MCF 10A (cell line): ENCODE measurements at places on chromosomes 12 and 14. TPM values are rescaled to one million over a fixed set of nuclear protein-coding genes. Genes with fewer than 3 reads are reported as not detected.

DNA sequence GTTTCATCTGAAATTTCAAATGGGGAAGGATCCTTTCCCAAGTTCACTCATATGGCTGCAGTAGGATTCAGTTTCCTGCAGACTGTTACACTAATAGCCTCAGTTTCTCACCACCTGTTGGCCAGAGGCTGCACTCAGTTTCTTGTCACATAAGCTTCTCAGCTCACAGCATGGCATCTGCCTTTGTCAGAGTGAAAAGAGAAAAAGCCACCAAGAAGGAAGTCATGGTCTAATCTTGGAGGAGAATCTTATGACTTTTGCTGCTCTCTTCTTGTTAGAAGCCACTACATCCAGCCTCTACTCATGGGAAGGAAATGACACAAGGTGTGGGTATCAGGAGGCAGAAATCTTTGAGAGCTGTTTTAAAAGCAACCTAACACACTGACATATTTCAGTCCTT is 39.4 kb upstream of the BTG1 start:
- H3K36me3 ChIP-seq: no peaks in the 10 kb centered on the region
- DNase-seq: no peak
- no peaks in the 10 kb centered on the region for H3K27me3 ChIP-seq
- no peak overlapping the region for H3K4me3 ChIP-seq

PRIM1 gene
- total RNA-seq: 3.5 and 7.8 TPM in 2 replicates

NPAS3 gene
- 0.35 and 0.79 TPM in 2 replicates for total RNA-seq

ADAMTS20 gene
- not detected in 2 replicates for total RNA-seq

- no peak overlapping the region for H3K27ac ChIP-seq
- no peaks in the 10 kb centered on the region for H3K27me3 ChIP-seq
- no peak overlapping the region for H3K4me3 ChIP-seq
These were observed 166.1 kb downstream of the PAWR start for GRCh38 chr12:79524507-79525148.

- peaks cover 11% of the 10 kb centered on the region for H3K4me1 ChIP-seq
- peaks cover 42% of the 10 kb centered on the region for H3K27me3 ChIP-seq
These were observed 16.0 kb upstream of the LUM start for GRCh38 chr12:91127306-91127705.

DNA sequence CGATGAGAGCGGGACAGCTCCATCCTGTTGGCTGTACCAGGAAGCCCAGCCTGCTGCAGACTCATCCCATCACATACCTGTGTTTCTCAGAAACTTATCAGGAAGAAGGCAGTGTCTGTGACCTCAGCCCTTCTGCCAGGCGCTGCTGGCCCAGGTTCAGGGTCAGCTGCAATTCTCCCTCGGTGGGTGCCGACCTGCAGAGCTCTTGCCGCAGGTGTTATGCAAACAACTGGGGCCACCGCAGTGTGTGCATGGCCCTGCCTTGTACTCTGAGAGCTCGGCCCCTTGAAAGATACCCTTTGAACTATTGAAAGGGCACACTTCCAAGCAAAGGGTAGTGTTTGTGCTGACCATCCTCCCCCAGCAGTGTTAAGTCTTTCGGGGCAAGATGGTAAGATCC is 322.2 kb upstream of the DIO3 start:
- H3K27me3 ChIP-seq: no peaks in the 10 kb centered on the region
- H3K4me3 ChIP-seq: no peak overlapping the region

GPRC5D gene
- total RNA-seq: not detected in 2 replicates

GRCh38 chr14:81465507-81466228 is 65.5 kb upstream of the STON2 start:
- H3K4me1 ChIP-seq: no peaks in the 10 kb centered on the region
- H3K4me3 ChIP-seq: no peak overlapping the region
- H3K36me3 ChIP-seq: peaks cover 8% of the 10 kb centered on the region
- DNase-seq: no peak
- no peak overlapping the region for H3K27ac ChIP-seq

DNA sequence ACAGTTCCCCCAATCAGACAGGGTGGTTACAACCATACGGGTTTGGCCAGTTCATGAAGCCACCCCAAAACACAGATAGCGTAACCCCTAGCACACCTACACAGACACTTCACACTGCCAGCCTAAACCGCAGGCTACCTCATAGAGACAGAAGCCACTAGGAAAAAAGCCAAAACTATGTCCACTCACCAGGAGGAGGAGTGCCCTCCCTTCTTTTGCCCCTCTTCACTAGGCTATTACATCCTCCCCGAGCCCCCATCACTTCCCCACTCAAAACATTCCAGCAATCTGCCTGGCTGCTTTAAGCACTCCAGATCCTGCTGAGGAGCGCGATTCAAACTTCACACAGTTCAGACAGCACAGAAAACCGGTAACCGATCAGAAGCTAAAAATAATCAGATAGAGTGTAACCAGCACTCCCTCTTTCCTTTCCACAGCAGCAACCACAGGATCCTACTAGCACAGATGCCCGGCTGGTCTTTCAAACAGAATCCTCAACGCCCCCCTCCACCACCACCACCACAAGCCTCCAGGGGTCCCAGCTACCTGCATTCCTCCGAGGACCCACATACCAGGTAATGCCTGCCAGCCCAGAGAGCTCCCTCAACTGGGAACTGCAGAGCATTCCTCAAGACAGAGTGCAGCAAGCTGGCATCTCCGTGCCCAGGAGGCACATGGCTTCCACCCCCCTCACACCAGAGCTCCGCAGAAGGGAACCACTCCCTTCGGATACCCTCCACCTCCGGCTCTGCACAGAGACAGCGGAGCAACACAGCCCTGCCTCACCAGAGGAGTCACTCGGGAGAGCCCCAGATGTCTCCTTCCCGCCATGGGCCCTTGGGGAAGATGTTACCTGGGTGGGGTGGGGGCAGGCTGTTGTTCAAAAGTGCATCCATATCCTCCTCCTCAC is 1.5 kb downstream of the CHD4 start:
- peaks cover 29% of the 10 kb centered on the region for H3K4me1 ChIP-seq
- H3K36me3 ChIP-seq: peaks cover 48% of the 10 kb centered on the region
- no peak overlapping the region for H3K4me3 ChIP-seq
- peak; percentile 59 for DNase-seq
- peak overlapping the region; percentile 82 for H3K27ac ChIP-seq
- no peaks in the 10 kb centered on the region for H3K27me3 ChIP-seq

COX8C gene
- not detected in 2 replicates for total RNA-seq

DNA sequence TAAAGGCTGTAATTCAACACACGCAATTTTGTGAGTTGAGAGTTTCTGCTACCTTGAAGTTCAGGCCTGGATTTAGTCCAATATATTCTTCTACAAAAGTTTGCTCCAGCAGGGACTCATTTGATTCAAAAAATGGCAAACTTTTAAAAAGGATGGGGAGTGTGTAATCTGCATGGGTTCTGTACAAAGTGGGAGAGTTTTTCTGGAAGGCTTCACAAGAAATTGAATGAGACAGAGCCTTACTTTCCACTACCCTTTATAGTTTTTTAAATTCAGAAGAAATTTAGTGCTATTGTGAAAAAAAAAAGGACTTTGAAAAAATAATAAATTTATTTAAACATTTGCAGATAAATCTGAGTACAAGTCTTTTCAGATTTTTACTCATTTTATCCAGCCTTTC is 116.9 kb downstream of the METTL25 start:
- no peak overlapping the region for H3K4me3 ChIP-seq
- no peak overlapping the region for H3K27ac ChIP-seq
- peaks cover 12% of the 10 kb centered on the region for H3K4me1 ChIP-seq
- no peaks in the 10 kb centered on the region for H3K27me3 ChIP-seq

- H3K4me3 ChIP-seq: no peak overlapping the region
- peak; percentile 17 for DNase-seq
- peaks cover 19% of the 10 kb centered on the region for H3K4me1 ChIP-seq
- H3K27me3 ChIP-seq: no peaks in the 10 kb centered on the region
These were observed 225.0 kb downstream of the SPTSSA start for GRCh38 chr14:34237081-34237480.

GRCh38 chr12:128644664-128645296 is 179.0 kb downstream of the SLC15A4 start:
- peak; percentile 6 for DNase-seq
- H3K36me3 ChIP-seq: no peaks in the 10 kb centered on the region
- no peaks in the 10 kb centered on the region for H3K27me3 ChIP-seq
- no peak overlapping the region for H3K4me3 ChIP-seq
- H3K4me1 ChIP-seq: no peaks in the 10 kb centered on the region

ANKS1B gene
- total RNA-seq: 17.7 and 18.8 TPM in 2 replicates

HVCN1 gene
- not detected in 2 replicates for total RNA-seq

GRCh38 chr14:99312106-99312505 is 40.1 kb upstream of the BCL11B start:
- H3K27me3 ChIP-seq: peaks cover 52% of the 10 kb centered on the region
- no peaks in the 10 kb centered on the region for H3K36me3 ChIP-seq
- H3K4me3 ChIP-seq: no peak overlapping the region
- no peak for DNase-seq
- no peak overlapping the region for H3K27ac ChIP-seq

DNA sequence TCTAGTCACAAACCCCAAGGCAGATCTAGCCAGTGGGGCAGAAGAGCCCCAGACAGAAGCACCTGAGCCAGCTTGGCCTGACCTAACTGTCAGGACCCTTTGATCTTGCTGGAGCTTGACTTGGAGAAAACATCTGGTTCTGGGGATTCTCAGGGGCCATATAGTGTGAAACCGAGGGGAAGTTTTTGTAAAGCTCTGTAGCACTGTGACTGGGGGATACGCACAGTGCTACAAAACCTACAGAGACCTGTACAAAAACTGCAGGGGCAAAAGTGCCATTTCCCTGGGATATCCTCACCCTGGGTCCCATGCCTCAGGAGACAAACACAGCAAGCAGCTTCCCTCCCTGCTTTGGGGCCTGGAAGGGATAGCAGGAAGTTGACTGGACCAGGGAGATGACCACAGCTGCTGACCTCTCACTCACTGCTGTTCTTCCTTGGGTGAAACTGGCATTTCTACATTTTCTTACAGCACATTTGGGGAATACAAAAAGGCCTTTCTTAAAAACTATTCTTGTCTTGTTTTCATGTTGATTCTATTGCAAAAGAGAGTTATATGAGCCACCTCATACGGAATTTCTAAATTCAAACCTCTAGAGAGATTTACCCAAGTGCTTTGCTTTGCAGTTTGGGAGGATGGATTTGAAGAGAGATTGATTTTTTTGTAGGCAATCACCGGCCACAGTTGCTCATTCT is 140.0 kb downstream of the DAD1 start:
- DNase-seq: no peak
- H3K36me3 ChIP-seq: no peaks in the 10 kb centered on the region
- H3K4me3 ChIP-seq: no peak overlapping the region

- H3K4me1 ChIP-seq: peaks cover 15% of the 10 kb centered on the region
- H3K4me3 ChIP-seq: no peak overlapping the region
- H3K27ac ChIP-seq: no peak overlapping the region
- peaks cover 23% of the 10 kb centered on the region for H3K27me3 ChIP-seq
These were observed 83.8 kb downstream of the NRXN3 start for GRCh38 chr14:78253986-78254385.

- H3K4me1 ChIP-seq: peaks cover 14% of the 10 kb centered on the region
- H3K36me3 ChIP-seq: peaks cover 6% of the 10 kb centered on the region
- DNase-seq: no peak
- H3K27me3 ChIP-seq: no peaks in the 10 kb centered on the region
- no peak overlapping the region for H3K27ac ChIP-seq
- no peak overlapping the region for H3K4me3 ChIP-seq
These were observed 263.9 kb downstream of the FBXL14 start for GRCh38 chr12:1330477-1330827.

GRCh38 chr12:88132392-88132791 is 9.5 kb downstream of the CEP290 start:
- peak overlapping the region; percentile 26 for H3K27ac ChIP-seq
- H3K4me3 ChIP-seq: no peak overlapping the region
